Gastrocnemius medialis (tissue), 4 donors: ENCODE measurements at places on chromosomes 16 and 17.
A peak's percentile ranks its signal among the peaks of the same experiment; 100 is the strongest.

- DNase-seq, result no peak
Observed at GRCh38 chr16:48231727-48232492, 12.2 kb upstream of the LONP2 start.

- DNase-seq, result no peak
Observed at GRCh38 chr17:76844846-76845245, 23.4 kb upstream of the MGAT5B start.

DNA sequence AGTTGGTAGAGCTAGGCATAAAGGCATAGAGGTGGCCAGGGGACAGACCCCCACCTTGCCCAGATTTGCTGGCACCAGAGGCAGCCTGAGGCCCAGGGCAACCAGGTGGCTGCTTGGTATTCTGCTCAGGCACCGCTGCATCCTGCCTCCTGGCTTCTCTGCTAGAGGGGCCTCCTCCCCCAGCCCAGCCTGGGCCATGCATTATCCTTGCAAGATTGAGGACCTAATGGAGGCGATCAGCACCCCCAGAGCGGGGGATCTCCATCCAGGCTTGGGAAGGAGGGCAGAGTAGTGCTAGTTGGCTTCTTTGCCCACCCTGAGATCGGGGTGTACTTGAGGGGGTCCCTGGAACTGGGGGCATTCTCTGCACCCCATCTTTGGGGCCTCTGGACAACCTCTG, 23.8 kb downstream of the CDK5RAP3 start:
- no peak for DNase-seq

DNA sequence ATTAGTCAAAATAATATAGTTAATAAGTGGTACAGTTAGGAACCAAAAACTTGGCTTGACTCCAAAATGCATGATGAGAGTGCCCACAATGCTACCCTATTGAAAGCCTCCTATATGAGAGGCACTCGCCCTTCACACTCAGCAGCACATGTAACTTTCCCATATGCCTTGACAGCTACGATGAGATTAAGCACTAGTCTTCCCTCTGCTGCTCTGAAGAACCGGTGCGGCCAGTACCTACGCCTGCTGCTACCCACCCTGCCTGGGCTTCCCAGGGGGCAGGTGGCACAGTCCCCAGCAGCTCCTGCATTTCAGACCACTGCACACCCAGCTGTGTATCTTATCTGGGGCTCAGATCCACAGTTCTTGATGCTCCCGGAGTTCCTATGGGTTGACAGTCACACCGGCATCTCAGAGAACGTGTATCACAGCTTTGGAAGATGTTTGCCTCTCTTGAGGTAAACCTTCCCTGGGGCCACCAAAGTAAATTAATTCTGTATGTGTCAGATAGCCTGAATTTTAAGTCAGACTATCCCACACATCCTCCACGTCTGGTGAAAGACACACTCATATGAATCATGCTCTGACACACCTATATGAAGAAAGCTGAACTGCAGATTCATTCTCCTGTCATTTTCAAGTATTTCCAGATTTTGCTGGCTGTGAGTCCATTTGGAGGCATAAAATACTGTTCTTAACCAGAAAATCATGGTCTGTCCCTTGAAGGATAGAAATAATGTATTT, 77.8 kb downstream of the MYH10 start:
- no peak for DNase-seq

DNA sequence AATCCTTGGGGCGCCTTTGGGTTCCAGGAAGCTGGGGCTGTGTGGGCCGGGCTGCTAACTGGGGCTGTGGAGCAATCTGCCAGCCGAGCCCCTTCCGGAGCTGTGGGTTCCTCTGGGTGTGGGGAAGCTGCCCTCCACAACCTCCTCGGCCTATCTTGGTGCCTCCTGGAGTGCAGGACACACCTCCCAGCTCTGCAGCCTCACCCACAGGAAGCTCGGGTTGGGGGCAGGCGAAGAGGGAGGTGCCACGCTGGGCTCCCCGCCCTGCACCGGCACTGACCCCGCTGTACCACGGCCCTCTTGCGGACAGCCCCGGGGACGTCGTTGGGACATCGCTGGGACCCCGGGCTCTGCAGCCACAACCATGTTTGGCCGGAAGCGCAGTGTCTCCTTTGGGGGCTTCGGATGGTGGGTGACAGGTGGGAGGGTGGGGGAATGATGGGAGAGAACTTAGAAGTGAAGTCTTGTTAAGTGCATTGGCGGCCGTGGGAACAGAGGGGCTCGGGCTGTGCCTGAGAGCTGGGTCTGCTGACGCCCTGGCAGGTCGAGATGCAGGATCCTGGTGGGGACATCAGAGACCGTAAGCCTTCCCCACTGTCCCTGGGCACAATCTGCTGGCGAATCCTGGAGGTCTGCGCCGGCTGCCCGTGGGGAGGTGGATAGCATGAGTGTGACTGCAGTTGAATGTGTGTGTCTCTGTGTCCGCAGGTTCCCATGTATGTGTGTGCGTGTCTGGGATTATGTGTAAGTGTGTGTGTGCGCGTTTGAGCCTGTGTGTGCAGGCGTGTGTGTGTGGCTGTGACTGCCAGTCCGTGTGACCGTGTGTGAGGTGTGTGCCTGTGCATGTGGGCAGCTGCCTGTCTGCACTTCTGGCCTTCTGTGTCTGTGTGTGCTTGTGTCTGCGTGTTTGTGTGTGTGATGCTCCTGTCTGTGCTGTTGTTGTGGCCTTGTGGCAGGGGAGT, at the start of gene RAP1GAP2:
Gene RAP1GAP2 (plus strand): TSS at position 275 of the 962 bp plus-strand sequence. CDS start 90 bp downstream, at position 365.
- peak; percentile 36 for DNase-seq

DNA sequence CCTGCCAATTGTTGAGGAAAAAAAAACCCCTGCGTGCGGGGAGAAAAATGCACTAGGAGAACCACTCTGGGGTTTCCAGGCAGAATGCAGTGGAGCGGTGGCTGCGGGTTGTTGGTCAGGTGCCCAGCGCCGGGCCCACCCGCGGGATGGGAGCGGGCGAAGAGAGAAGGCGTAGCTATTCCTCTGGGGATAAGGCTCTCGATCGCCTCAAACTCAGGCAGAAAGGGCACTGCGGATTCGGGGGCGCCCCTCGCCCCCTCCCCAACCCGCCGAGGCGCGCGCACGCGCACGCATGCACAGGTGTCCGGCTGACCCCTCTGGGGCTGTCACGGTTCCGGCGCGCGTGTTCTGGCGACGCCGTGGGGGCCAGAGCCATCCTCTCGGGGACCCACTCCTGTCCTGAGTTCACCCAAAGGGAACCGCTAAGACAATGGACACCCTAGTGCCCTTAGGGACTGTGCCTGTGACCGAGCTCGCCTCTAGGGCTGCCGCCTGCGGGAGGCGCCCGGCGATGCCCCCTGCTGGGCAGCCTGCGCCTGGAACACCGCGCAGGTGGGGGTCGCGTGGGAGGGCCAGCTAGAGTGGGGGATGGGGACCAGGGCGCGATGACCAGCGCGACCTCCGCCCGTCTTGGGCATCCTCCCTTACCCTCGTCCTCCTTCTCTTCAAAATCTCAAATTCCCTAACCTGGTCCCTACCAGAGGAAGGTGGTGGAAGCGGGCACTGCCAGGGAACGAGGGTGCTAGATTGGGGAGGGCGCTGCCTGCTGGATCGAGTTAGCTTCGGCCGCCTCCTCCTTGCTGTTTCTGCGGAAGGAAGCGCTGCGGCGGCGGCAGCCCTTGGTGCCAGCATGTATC, 14.4 kb upstream of the CBX8 start:
- DNase-seq, result no peak

DNA sequence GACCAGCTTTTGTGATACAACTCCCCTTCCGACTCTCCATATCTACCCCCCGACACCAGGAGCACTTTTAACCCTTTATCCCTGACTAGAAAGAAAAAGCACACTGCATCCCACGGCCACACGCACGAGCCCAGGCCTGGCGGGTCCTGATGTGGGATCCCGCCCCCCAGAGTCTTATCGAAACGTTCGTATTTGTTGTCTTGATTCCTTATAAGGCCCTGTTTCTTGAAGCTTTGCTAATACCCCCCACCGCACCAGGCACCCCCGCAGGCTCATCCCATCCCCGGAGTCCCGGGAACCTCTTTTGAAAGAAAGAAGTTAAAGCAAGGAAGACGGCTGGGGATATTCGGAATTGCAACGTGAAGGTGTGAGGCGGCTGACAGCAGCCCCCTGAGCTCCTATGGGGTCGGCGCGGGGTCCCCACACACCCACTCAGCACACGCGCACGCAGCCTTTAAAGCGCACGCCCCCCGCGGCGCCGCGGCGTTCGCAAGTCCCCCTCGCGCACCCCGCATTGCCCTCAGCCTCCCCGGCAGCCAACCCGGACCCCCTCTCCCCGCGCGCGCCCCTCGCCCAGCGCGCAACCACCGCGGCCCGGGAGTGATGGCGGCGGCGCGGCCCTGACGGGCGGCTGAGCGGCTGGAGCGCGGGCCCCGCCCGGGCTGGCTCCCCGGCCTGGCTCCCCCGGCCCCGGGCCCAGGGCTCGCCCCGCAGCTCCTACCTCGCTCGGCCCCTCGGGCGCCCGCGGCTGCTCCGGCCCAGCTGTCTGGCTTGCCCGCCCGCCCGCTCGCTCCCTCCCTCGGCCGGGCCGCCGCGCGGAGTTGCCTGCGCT, 448 bp downstream of the STAT5B start:
- no peak for DNase-seq

DNA sequence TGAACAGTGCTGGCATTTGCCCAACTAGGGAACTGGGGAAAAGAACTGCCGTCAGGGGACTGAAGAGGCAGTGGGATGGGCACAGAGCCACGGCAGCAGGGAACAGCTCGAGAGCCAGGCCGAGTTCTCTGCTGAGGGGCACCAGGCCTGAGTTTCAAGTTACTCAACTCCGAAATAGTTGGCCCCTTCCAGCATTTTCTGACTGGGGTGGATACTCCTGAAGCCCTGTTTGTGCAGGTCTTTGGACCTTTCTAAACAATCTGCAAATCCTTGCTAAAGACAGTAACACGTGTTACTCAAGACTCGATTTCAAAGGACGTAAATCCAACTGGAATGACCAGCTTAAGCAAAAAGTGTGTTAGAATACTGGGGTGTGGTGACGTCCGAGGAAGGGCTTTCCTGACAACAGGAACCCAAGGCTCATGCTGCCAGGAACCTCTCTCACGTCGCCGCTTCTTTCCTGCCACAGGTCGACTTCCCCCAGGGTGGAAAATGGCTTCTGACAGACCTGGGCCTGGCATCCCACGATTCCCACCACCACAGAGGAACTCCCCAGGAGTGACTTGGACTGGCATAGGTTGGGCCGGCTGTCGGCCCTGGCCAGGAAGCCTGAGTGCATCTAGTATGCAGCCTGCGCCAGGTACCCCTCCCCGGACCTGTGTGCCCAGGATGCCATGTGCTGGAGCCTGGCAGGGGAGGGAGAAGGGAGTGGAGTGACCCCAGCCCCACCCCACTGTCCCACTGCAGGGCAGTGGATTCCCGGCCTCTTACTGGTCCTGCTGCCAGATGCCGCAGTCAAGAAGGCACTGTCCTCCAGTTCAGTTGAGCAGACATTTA, 71.9 kb downstream of the N4BP1 start:
- DNase-seq, result no peak

- peak; percentile 76 for DNase-seq
Observed at GRCh38 chr17:57108671-57109392, 23.8 kb downstream of the AKAP1 start.

- no peak for DNase-seq
Observed at GRCh38 chr16:70752426-70752825, 48.5 kb downstream of the VAC14 start.

GRCh38 chr17:45848868-45849535, 4.3 kb downstream of the SPPL2C start:
- peak; percentile 20 for DNase-seq

- DNase-seq, result peak; percentile 48
Observed at GRCh38 chr17:19265755-19266154, 28.6 kb downstream of the EPN2 start.

DNA sequence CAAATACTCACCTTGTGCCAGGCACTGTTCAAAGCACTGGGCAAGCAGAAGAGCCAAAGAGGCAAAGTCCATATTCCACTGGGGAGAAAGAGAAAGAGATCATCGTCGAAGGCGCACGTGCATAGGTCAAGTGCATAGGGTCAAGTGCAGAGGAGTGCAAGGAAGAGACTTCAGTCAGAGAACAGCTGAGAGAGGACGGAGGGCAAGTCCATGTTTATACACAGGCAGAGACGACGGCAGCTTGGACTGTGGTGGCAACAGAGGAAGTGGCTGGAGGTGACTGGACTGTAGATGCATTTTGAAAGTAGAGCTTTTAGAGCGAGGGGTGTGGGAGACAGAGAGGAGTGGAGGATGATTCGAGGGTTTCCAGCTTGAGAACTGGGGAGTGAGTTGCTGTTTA, 74.7 kb upstream of the SDK2 start:
- no peak for DNase-seq

DNA sequence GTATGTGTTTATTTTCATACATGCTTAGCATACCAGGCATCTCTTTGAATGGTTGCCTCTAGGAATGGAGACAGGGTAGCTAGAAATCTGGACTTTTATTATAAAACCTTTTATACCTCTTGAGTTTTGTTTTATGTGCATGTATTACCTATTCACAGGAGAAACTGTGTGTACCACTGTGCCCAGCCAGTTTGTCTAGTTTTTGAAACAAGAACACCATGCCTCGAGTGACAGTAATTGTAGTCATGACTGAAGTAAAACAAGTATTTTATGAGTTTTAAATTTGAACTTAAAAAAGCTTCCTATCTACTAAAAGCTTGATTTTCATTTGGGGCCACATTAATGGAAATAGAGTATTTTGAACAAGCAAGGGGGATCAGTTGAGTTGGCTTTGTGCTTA, 57.4 kb downstream of the SNTB2 start:
- no peak for DNase-seq

GRCh38 chr16:62254372-62254771, 218.1 kb upstream of the CDH8 start:
- no peak for DNase-seq
